ENCODE measurements at places on chromosomes 2 and 18. TPM values are rescaled to one million over a fixed set of nuclear protein-coding genes. Genes with fewer than 3 reads are reported as not detected.

- DNase-seq, result no peak
- no peaks in the 10 kb centered on the region for H3K4me1 ChIP-seq
- no peak overlapping the region for H3K4me3 ChIP-seq
Observed at GRCh38 chr2:205857520-205858237, 175.4 kb downstream of the NRP2 start.

DNA sequence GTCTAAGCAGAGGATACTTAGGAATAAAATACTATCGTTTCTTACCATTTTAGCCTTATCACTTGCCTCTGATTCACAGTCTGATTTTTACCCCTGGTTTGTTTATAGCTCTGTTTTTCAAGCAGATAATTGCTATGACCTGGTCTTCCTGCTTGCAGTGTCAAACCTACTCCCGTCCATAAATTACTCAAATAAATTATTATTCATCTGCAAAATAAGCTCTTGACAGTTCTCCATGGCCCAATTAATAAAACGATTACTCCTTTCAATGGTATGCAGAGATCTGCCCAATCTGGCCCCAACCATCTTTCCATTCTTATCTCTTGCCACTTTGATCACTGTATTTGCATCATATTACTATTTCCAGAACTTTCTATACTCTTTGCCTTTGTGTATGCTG lies 354.0 kb downstream of the CCDC85A start:
- H3K27me3 ChIP-seq, result no peaks in the 10 kb centered on the region
- DNase-seq, result no peak
- no peaks in the 10 kb centered on the region for H3K4me1 ChIP-seq
- H3K27ac ChIP-seq, result no peak overlapping the region

DNA sequence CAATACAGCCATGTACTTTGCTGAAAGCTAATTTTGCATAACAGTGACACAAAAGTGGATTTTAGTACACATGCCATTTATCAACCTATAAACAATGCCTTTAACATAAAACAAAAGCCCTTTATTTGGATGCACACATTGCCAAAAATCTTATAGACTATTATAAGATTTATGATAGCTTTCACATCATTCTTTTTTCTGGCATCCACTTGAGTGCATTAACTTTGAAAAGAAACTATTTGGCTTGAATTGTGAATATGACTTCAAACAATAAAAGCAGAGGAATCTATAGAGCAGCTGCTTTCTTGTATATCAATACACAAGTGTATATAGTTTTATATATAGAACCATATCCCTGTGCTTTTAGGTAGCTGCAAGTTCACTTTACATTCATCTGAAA lies 577.4 kb downstream of the CBLN2 start:
- no peaks in the 10 kb centered on the region for H3K36me3 ChIP-seq
- DNase-seq, result no peak
- no peak overlapping the region for H3K27ac ChIP-seq
- H3K4me1 ChIP-seq, result no peaks in the 10 kb centered on the region
- H3K27me3 ChIP-seq, result no peaks in the 10 kb centered on the region
- H3K4me3 ChIP-seq, result no peak overlapping the region

- no peaks in the 10 kb centered on the region for H3K36me3 ChIP-seq
- no peak for DNase-seq
- no peak overlapping the region for H3K4me3 ChIP-seq
- no peaks in the 10 kb centered on the region for H3K4me1 ChIP-seq
- no peak overlapping the region for H3K27ac ChIP-seq
Observed at GRCh38 chr2:117137371-117137770, 677.1 kb upstream of the DDX18 start.

DNA sequence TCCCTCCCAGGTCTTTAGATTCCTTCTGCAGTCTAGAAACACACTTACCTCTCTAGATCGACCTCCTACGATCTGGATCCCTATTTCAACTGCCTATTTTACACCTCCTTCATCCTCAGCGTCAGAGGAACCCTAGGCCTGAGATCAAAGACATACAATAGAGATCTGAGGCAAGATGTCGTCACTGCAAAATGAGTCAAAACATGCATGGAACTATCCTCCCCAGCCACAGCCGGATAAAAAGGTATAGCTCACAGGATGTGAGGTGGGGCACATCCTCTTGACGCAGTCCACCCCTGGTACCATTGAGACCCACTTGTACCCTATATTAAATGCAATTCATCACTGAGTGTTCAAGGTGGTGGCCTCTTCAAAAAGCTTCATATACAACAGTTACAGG lies 63.7 kb upstream of the DNAJC10 start:
- no peaks in the 10 kb centered on the region for H3K36me3 ChIP-seq
- no peaks in the 10 kb centered on the region for H3K4me1 ChIP-seq
- no peak for DNase-seq
- no peak overlapping the region for H3K4me3 ChIP-seq
- H3K27ac ChIP-seq, result no peak overlapping the region

GRCh38 chr2:42653908-42654445 lies 85.5 kb downstream of the MTA3 start:
- H3K36me3 ChIP-seq, result peaks cover 4% of the 10 kb centered on the region
- H3K27me3 ChIP-seq, result no peaks in the 10 kb centered on the region
- no peak overlapping the region for H3K4me3 ChIP-seq
- DNase-seq, result no peak
- H3K27ac ChIP-seq, result no peak overlapping the region
- H3K4me1 ChIP-seq, result no peaks in the 10 kb centered on the region

NOSTRIN gene
- 30.9 TPM for total RNA-seq

GRCh38 chr2:231193216-231193615 lies 5.2 kb upstream of the ARMC9 start:
- H3K36me3 ChIP-seq, result no peaks in the 10 kb centered on the region
- DNase-seq, result peak; percentile 44
- no peaks in the 10 kb centered on the region for H3K27me3 ChIP-seq
- H3K27ac ChIP-seq, result no peak overlapping the region
- H3K4me1 ChIP-seq, result peaks cover 41% of the 10 kb centered on the region

DNA sequence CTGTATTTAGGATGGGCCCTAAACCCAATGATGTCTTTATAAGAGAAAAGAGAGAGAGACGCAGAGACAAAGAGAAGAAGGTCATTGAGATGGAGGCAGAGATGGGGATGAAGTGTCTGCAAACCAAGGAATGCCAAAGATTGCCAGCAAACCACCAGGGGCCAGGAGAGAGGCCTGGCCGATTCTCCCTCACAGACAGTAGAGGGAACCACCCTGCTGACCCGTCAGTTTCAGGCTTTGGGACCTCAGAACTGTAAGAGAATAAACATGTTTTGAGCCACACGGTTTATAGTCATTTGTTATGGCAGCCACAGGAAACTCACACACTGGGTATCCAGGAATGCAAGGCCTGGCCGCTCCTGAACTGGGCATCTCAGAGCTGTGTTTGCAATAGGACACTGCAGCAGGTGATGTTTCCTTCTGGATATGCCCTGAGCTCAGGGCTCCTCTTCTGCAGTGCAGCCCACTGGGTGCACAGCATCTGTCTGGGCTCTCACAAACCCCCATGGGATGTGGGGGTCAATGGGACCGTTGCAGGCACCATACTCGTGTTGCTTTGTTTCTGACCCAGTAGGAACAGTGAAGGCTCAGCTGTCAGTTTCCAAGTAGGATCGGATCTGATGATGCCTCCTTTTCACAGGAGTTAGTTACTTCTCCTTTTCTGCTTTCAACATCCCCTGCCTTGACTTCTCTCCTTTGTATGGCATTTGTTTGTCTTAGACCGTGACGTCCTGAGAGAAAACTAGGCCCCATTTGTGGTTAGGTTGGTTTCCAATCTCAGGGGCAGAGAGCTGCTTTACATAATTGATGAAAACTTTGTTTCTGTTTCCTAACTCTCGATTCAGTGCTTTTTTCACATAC lies 20.8 kb downstream of the PTPN18 start:
- H3K4me3 ChIP-seq, result no peak overlapping the region
- peaks cover 4% of the 10 kb centered on the region for H3K36me3 ChIP-seq
- H3K4me1 ChIP-seq, result peaks cover 12% of the 10 kb centered on the region
- no peak overlapping the region for H3K27ac ChIP-seq
- DNase-seq, result no peak

NCOA1 gene
- total RNA-seq, result 43.8 TPM

DNA sequence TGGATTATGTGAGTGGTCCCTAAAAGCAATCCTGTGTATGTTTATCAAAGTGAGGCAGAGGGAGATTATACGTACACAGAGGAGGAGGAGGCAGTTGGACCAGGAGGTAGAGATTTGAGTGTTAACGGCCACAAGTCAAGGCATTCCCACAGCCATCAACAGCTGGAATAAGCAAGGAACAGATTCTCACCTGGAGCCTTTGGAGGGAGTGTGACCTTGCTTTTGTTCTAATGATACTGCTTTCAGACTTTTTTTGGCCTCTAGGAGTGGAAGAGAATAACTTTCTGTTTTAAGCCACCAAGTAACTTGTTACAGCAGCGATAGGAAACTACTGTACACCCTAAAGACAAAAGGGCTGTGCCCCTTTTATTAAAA lies 18.1 kb downstream of the LCLAT1 start:
- H3K27ac ChIP-seq, result no peak overlapping the region
- no peaks in the 10 kb centered on the region for H3K36me3 ChIP-seq
- H3K4me3 ChIP-seq, result no peak overlapping the region
- H3K27me3 ChIP-seq, result no peaks in the 10 kb centered on the region

- H3K4me3 ChIP-seq, result no peak overlapping the region
- no peaks in the 10 kb centered on the region for H3K36me3 ChIP-seq
- no peaks in the 10 kb centered on the region for H3K4me1 ChIP-seq
- H3K27ac ChIP-seq, result no peak overlapping the region
Observed at GRCh38 chr18:42712065-42712464, 403.4 kb downstream of the RIT2 start.

SULT1C4 gene
- total RNA-seq, result 14.4 TPM

- H3K36me3 ChIP-seq, result peaks cover 32% of the 10 kb centered on the region
- H3K27me3 ChIP-seq, result no peaks in the 10 kb centered on the region
- DNase-seq, result no peak
- H3K4me1 ChIP-seq, result peaks cover 15% of the 10 kb centered on the region
Observed at GRCh38 chr2:86107031-86107430, 996 bp downstream of the PTCD3 start.

DNA sequence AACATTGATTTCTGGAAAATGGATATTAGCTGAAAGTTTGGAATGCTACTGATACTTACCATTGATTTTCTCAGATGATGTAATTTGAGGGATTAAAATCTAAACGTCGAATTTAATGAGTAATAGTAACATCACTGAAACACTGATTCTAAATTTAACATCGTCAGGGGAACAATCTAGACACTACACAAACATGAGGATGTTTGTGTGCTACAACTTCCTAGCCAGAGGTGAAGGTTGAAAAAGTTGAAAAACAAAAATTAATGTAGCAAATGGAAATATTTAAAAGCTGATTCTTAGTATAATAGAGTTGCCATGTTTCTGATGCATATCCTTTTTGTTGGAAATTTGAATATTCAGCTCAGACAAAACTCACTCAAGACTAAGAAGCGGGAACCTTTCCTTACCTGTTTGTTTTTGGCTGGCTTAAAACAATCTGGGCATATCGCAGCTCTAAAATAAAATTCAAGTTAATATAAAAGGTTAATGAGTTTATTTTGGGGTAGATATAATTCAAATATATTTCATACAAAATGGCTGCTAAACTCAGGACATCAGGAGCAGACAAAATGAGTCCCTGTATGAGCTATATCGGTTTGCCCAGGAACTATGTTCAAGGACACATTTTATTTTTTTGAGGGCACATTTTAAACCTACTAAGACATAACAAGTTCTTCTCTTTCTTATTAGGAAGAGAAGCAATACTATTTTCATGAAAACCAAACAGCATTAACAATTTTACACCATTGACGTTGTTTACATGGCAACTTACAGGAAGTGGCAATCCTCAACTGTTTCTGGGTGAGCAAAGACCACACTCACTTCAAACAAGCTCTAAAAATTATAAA lies 52.6 kb upstream of the PEX13 start:
- H3K4me1 ChIP-seq, result no peaks in the 10 kb centered on the region
- no peaks in the 10 kb centered on the region for H3K36me3 ChIP-seq
- no peak overlapping the region for H3K4me3 ChIP-seq
- DNase-seq, result no peak

DNA sequence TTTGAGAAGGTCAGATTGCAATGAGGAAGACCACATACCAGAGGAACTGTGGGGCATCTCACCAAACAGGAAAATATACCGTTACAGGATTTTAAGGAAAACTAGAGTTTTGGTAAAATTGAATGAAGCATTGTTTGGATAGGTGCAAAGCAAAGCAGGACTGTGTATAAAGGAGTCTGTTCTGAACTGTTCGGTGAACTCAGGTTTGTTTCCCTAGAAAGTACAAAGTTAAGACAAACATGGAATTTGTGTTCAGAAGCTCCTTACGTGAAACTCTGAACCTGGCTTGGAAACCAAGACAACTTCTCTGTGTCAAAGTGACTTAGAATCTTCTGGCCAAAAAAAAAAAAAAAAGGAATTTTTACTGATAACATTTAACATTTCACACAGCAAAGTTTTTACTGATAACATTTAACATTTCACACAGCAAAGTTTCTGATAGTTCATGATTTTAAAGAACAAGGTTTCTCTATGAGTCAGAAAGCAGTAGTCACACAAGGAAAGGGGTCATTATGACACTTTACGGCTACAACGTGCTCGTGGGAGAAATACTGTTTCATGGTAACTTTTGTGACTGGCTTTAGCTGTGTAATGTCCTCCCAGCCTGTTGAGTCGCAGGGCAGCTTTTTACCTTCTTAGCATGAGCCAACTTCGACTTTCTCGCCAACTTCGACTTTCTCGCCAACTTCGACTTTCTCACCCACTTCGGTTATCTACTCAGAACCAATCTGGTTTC lies 21.2 kb upstream of the TET3 start:
- H3K4me1 ChIP-seq, result no peaks in the 10 kb centered on the region
- H3K27ac ChIP-seq, result no peak overlapping the region
- H3K27me3 ChIP-seq, result no peaks in the 10 kb centered on the region
- H3K36me3 ChIP-seq, result no peaks in the 10 kb centered on the region
- H3K4me3 ChIP-seq, result no peak overlapping the region
- DNase-seq, result no peak

DNA sequence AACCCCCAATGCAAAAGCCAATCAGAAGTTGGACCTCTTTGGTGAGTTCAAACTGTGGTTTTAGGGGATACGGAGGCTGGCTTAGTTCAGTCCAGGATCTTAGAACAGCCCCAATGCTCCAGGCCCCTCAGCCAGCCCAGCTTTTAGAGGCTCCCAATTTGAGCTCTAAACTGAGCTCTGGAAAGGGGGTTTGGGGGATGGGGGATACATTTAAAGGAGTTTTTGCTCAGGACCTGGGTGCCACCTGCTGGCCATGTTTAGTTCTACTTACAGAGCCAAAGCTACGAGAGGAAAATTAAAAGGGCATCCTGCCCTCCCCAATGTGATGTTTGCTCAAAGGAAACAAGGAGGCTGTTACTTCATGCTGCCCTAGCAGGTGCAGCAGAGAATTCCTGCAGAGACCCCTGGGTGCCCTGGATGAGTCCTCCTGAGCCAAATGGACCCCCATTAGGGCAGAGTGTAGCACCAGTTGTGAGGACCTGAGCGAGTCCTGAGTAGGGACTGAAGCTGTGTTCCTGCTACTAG lies 15.9 kb upstream of the TMEM214 start:
- H3K27me3 ChIP-seq, result no peaks in the 10 kb centered on the region
- H3K4me3 ChIP-seq, result no peak overlapping the region
- no peaks in the 10 kb centered on the region for H3K36me3 ChIP-seq

DNA sequence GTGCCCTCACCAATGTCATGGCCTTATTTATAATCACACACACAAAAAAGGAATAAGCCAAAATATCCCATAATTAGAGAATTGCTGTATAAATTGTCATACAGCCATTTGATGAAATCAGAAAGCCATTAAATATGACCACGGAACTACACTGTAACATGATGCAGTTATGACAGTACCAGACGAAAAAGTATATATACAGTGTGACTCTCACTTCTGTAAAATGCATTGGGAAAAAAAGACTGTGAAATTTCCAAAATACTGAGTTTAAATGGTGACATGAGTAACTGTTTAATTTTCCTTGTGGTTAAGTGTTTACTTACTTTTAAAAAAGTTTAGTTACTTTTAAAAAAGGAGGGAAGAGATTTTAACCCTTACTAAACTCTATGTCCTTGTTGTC lies 25.4 kb downstream of the UXS1 start:
- H3K36me3 ChIP-seq, result no peaks in the 10 kb centered on the region
- H3K27me3 ChIP-seq, result no peaks in the 10 kb centered on the region
- no peaks in the 10 kb centered on the region for H3K4me1 ChIP-seq
